Hepatic stellate cell (primary cell): ENCODE measurements at places on chromosomes 1 and 21.

DNA sequence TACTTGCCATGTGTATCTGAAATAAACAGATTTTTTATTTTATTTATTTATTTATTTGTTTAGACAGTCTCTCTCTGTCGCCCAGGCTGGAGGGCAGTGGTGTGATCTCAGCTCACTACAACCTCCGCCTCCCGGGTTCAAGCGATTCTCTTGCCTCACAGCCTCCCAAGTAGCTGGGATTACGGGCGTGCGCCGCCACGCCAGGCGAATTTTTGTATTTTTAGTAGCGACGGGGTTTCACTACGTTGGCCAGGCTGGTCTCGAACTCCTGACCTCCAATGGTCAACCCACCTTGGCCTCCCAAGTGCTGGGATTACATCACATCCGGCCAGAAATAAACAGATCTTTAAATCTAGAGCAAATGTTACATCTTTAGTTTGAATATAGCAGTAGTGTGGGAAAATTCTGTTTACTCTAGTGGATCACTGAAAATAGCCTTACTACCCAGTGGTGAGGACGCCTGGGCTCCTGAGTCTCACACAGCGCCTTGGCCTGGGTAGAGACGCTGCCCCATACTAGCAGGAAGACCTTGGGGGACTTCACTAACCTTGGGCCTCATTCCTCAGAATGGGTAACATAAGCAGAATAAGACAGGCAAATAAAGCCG is 709 bp downstream of the GART start:
- no peak for DNase-seq

GRCh38 chr1:77360256-77360655 is 78.4 kb downstream of the AK5 start:
- DNase-seq: no peak

DNA sequence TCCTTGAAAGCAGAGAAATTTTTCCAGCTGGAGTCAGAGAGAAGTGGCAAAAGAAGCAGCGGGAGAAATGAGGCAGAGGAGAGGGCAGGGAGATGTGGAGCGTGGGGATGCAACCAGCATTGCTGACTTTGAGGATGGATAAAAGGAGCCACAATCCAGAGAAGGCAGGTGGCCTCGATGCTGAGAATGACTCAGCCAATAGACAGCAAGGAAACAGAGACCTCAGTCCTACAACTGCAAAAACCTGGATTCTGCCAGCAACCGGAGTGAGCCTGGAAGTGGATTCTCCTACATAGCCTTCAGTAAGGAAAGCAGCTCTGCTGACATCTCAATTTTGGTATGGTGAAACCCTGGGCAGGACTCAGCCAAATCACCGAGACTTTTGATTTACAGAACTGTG is 128.9 kb upstream of the ATP1B1 start:
- DNase-seq: no peak

- no peak for DNase-seq
These were observed 11.0 kb upstream of the PLA2G2C start for GRCh38 chr1:20197329-20197791.

DNA sequence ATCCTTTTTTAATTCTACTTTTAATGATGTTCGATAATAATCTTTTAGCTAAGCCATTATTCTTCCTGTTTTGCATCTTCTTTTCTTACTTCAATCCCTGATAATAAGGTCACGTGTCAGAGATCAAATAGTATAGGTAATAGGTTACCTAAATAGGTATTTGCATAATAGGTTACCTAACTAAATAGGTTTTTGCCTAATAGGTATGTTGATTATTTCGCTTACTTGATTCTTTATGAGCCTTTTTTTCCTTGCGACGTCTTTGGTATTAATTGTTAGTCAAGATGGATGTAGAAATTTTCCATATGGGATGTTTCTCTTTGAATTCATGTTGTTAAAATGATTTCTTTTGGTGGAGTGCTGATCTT is 2.5 kb downstream of the GGPS1 start:
- DNase-seq: no peak

DNA sequence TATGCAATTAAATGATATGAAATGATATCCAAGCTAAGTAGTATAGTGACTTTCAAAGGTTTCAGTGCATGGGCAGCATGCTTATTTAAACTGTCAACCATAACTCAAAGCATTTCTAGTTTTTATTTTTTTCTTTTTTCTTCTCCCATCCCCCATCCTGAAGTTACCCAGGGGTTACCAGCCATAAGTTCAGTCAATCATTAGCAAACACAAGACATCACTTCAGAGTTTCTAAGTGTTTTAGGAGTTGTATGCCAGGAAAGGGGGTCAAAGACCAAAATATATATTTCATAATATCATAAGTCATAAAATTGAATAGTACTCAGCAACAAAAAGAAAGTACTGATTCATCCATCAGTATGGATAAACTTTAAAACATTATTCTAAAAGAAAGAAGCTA is 28.7 kb downstream of the DHX9 start:
- no peak for DNase-seq

DNA sequence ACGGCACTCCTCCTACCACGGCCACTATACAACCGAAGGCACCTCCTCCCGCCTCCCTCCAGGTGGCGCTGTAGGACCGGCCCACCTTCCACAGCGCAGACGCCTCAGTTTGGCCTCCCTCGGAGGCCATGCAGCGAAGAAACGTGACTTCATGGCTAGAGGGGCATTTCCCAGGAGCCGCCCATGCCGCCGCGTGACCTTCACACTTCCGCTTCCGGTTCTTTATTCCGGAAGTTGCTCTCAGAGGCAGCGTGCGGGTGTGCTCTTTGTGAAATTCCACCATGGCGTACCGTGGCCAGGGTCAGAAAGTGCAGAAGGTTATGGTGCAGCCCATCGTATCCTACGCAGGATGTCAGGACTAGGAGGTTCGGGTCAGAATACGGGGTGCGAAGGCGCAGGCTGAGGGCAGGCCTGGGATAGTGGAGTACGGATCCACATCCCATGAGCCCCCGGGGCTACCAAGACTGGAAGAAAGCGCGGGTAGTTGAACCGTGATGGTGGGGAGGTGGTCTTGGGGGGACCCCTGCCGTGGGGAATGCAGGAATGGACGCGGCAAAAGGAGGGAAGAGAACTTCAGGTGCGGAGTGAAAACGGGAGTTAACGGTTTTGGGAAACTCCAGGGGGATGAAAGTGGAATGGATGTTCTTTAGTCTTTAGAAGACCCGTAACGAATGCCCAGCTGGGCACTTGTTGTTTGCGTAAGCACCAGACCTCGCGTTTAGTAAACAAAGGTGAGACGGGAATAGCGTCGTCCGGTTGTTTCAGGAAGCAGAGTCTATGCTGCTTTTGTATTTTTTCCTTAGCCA is at the start of gene SNRPE:
TSS of gene SNRPE (plus strand) at position 221 of the 806 bp plus-strand sequence. CDS start at position 282, 61 bp downstream.
- DNase-seq: peak; percentile 92

GRCh38 chr1:65069011-65069565 is 78.9 kb upstream of the AK4 start:
- no peak for DNase-seq

DNA sequence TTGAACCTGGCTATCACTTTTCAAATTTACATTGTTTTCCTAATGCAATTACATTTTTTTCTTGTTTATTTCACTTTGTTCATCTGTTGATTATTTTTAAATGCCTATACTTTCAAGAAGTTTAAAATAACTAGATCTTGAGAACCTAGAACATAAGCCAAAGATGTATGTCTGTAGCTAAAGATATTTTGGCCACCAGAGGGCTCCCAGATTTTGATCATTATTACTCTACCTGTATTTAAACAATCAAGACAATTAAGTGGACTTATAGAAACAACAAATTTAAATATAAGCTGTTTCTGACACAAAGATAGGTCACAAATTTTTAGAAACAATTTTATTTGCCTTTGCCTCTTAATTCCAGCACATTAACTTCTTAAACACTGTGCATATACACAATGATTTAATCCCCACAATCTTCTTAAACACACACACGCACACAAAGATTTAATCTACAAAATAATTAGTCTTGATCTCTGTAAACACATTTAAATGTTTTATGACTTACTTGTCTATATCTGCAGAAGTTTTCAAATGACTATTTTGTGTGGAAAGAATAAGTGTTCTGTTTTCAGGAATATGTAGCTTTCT is 380.0 kb downstream of the DSCAM start:
- DNase-seq: no peak

GRCh38 chr1:11466416-11466815 is 12.5 kb upstream of the DISP3 start:
- DNase-seq: no peak

DNA sequence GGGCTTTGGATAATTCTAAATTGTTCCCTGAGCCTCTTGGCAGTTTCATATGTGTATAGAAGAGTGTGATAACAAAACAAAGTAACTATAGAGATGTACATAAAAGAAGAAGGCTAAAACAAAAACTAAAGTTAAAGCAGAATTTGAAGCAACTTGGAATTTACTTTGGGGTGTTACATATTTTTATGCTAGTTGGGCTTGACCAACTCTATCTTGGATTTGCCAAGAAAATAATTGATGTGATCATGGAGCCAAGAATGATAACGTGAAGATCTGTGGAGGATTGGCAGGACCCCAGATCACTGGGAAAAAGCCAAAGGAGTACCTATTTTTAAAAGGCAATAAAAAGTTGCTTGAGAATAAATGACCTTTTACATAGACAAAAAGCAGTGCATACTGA is 206.9 kb downstream of the LMO4 start:
- DNase-seq: no peak
